Urothelium cell line (cell line): ENCODE measurements at places on chromosomes 2 and 18.

DNA sequence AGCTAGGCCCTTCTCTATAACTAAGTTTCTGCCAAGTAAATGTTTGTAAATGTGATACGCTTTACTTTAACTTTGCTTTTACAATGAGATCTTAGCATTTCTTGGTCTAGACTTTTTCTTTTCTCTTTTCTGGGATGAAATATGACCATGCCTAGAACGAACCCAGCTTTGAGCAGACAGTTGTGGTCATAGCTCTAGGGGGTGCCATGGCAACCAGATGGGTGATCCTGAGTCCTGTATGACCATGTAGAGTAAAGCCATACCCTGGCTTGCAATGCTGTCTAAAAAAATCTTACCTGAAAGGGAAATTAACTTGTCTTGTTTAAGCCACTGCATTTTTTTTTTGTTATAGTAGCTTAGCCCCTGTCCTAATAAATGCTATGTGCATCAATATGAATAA lies 956.3 kb downstream of the SLC4A3 start:
- DNase-seq, result no peak

- no peak for DNase-seq
Measured at GRCh38 chr2:10231551-10232085, 71.1 kb upstream of the HPCAL1 start.

- DNase-seq, result no peak
Measured at GRCh38 chr2:82875858-82876257, 1583.2 kb downstream of the SUCLG1 start.

- DNase-seq, result no peak
Measured at GRCh38 chr2:200635251-200635650, 49.4 kb downstream of the AOX1 start.

DNA sequence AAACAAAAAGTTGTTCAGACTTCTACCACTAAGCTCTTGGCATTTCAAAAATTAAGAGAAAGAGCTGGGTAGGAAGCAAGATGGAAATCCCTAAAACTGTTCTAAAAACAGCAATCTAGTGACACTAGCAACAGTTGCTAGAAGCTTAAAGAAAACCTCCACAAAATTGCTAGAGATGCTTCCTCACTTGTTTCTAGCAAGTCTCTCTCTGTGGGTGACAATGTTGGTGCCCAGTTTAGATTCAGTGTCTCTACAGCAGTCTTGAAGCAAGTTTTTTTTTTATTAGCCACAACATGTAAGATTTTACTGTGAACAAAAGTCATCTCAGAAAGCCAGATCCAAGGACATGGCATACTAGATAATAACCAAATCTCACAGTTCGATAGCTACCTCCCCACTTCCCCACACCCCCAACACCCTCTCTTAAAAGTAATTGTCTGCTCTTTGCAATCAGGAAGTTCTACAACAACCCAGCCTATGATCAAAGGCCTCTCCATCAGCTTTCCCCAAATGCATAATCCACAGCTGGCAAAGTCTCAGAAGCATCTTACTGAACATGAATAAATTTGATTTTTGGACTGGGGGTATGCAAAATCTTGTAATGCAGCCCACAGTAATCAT lies 70.0 kb downstream of the ANKRD44 start:
- no peak for DNase-seq

- DNase-seq, result no peak
Measured at GRCh38 chr2:24225499-24226242, 50.8 kb downstream of the FAM228A start.

GRCh38 chr2:95004711-95005110 lies 20.8 kb upstream of the MAL start:
- no peak for DNase-seq

DNA sequence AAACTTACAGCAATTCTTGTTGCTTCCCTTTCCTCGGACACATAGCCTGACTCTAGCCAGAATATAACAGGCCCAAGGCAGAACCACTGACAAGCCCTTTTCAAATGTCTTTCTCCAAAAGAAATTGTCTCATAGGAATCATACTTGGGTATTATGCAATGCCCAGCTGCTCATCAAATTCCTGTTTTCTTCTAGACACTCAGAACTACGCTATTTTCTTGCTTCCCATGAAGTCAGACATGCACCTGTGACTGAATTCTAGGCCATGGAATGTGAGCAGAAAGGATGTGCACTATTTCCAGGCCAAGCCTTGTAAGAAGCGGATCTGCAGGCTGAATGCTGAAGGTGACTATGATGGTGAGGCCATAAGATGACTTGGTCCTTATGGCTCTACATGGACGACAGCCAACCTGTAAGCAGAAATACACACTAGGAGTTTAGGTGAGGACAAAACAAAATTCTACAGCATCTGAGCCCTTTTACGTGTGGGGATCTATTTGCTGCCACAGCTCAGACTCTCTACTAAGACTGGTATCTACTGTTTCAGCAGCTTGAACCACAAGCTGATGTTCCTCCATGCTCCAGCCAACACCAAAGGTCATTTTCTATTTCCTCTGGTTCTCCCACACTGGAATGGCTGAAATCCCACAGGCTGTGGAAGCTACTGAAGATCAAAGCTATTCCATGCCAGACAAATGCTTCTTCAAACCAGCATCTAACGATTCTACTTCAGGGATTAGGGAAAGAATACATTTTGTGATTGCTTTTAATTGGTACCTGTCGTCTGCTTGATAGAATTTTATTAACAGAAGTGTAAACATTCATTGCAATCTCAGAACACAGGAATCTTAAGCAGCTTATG lies 378.7 kb downstream of the RBM43 start:
- no peak for DNase-seq

DNA sequence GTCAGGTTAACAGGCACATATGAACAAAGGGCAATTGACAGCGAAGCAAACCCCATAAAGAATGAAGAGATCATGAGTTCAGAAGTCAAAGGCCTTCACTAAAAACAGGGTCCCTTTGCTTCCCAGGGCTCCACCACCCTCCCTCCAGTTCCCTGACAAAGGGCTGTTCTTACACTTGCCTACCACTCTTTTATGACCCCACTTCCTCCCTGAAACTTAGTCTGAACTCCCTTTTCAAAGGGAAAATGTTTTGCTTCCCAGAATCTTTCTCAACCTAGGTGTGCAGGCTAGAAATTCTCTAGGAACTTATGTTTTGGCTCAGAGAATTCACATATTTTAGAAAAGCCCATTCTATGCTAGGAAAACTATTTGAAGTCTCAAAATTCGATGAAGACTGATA lies 86.0 kb upstream of the ITGA4 start:
- DNase-seq, result no peak

GRCh38 chr2:109212836-109213563 lies 84.0 kb downstream of the SH3RF3 start:
- no peak for DNase-seq

DNA sequence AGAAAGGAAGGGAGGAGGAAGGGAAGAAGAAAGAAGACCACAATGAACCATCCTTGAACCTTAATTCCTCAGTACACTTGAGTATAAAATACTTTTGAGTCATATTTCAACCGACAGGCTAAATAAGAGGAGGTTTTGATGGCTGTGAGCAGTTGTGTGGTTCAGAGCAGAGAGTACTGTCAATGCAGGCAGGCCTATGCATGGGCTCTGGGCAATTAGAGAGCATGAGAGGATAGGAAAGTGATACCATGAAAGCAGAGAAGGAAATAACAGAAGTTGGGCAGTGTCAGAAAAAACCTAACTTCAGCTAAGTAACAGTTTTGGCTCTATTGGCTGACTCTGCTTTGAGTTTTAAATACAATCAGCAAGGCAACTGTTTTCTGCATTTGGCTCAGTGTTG lies 123.6 kb upstream of the STK17B start:
- no peak for DNase-seq

- peak; percentile 92 for DNase-seq
Measured at GRCh38 chr2:120546048-120546864, 189.4 kb upstream of the GLI2 start.

- DNase-seq, result no peak
Measured at GRCh38 chr2:68098291-68098797, 35.5 kb upstream of the C1D start.

GRCh38 chr2:181662287-181662686 lies 5.4 kb upstream of the CERKL start:
- no peak for DNase-seq

GRCh38 chr2:145875016-145875415 lies 1355.1 kb upstream of the ZEB2 start:
- no peak for DNase-seq

DNA sequence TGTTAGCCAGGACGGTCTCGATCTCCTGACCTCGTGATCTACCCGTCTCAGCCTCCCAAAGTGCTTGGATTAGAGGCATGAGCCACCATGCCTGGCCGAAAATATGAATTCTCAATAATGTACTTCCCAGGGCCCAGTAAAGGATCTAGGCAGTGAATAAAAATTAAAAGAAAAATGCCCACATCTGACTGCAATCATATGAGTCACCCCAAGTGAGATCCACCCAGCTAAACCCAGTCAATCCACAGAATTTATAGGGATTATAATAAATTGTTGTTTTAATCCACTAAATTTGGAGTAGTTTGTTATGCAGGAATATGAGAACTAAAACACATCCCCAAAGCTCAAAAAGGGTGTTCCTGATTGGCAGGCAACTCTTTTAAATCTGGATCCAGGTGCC lies 93.5 kb upstream of the STK39 start:
- no peak for DNase-seq

DNA sequence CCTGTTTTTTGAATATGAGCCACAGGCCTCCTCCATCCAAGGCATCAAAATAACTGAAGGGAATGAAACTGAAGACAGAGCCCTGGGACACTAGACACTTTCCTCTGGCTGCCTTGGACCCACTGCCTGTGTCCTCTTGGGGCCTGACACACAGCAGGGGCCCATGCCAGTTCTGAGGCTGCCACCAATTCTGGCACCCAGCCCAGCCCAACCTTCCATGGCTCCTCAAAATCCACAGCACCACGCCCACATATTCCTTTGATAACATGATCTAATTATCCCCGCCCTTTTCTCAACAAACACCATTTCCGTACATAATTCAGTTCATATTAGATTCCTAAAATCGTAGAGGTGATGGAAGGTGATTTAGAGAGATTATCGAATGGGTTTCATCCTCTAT lies 64.2 kb downstream of the EMX1 start:
- no peak for DNase-seq

GRCh38 chr2:208671886-208672680 lies 265.5 kb downstream of the PTH2R start:
- no peak for DNase-seq

DNA sequence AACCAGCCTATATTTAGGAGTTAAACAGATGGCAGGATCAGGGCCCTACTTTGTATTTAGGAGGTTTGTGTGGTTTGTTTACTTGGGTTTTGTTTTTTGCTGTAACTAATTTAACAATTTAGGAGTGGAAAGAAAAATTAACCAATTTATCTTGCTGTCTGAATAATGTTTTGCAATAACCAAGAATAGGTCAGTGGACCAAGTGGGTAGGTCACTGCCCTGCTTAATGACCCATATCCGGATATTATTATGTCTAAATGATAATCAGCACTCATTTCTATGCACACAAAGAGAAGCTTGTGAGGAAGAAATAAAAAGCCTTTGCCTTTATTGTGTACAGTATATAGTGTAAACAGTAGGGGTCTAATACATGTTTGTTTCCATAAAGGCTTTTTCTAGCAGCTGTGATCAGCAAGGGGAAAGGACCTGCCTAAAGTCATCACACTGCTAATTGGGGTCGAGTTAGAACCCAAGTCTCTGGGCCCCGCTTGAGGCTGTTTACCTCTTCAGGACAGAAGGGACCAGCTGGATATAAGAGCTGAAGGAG lies 76.6 kb downstream of the TGOLN2 start:
- no peak for DNase-seq

DNA sequence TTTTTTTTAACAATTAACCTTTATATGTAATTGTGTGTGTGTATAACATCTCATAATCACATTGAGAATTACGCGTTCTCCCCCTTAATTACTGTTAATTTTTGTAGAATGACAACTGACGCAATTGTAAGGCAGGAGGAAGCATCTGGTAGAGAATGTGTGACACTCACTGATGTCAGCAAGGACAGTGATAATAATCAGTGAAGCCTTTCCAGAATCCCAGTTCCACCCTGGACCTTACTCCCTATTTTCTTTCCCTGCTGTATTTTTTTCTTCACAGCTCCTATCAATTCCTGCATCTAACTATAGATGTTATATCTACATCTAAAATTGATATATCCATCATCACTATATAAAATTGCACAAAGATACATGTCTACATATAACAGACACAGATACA lies 16.1 kb upstream of the STRN start:
- no peak for DNase-seq

GRCh38 chr2:25125976-25126375 lies 42.4 kb downstream of the POMC start:
- no peak for DNase-seq

DNA sequence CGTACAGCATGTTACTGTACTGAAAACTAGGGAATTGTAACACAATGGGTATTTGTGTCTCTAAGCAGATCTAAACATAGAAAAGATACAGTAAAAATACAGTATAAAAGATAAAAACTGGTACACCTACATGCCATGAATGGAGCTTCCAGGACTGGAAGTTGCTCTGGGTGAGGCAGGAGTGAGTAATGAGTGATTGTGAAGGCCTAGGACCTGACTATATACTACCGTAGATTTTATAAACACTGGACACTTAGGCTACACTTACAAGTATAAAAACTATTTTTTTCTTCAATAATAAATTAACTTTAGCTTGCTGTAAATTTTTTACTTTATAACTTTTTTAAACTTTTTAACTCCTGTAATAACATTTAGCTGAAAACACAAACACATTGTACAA lies 324.4 kb upstream of the TNP1 start:
- DNase-seq, result no peak

DNA sequence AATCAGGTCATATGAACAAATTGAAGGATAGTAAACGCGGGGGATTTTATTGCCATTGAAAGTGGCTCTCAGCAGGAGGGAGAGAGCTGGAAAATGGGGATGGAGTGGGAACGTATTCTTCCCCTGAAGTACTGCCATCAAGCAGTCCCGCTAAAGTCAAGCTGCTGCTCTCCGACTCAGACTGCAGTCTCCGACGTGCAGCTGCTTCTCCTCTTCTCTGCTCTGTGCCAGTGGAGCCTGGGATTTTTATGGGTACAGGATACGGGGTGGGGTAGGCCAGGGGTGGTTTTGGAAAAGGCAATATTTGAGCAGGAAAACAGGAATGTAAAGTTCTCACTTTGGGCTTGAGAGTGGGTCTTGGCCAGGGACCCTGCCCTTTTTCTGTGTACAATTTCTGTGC lies 33.0 kb downstream of the KCTD18 start:
- no peak for DNase-seq
